ENCODE measurements at places on chromosomes 6 and 20. TPM values are rescaled to one million over a fixed set of nuclear protein-coding genes. Genes with fewer than 3 reads are reported as not detected.

GRCh38 chr6:10272591-10272990 lies 142.3 kb downstream of the TFAP2A start:
- DNase-seq, result no peak

GRCh38 chr6:144248476-144249301 lies 36.4 kb upstream of the UTRN start:
- no peak for DNase-seq

DNA sequence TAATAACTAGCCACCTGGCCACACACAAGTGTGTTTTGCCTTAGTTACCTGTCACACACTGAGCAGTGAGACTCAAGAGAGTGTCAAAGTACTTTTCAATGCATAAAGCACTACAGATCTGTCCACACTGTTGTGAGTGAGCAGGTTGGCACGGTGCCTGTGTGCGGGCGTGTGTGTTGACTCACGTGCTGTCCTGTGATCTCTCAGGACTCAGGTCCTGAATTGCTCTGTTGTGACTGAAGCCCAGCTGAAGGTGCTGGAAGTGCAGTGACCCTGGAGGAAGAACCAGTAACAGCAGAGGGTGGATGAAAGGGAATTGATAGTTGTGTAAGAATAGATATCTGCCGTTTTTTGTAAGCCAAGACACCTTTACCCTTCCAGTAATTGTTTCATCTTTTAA lies 18.3 kb downstream of the SLC16A10 start:
- peak; percentile 85 for DNase-seq

DNA sequence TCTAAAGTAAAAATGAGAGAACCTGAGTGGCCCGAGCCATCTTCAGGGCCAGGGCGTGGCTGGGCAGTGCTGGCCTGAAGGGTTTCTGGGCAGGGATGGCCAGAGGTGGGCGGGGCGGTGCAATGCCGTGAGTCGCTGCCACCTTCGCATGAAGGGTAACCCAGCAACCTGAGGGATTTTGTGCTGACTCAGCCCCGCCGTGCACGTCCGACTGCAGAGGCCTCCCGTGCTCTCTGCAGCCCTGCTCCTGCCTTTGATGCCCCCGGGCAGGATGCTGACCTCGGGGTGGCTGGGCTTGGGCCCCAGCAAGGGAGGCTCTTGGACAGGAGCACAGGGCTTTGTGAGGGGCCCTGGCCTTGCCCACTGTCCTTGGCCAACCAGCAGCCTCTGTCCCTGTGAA lies 81.7 kb upstream of the GATA5 start:
- DNase-seq, result peak; percentile 34

- no peak for DNase-seq
Observed at GRCh38 chr6:6629402-6629801, 40.9 kb downstream of the LY86 start.

The EIF6 gene
- total RNA-seq, result 35.6 TPM

GRCh38 chr6:39880594-39880993 lies 53.7 kb downstream of the MOCS1 start:
- no peak for DNase-seq

The HNF4A gene
- 28.5 TPM for total RNA-seq

The PRSS35 gene
- not detected for total RNA-seq

The TSHZ2 gene
- 9.6 TPM for total RNA-seq

The CTAGE9 gene
- total RNA-seq, result not detected

- DNase-seq, result no peak
Observed at GRCh38 chr20:51236421-51236820, 213.5 kb upstream of the KCNG1 start.

- peak; percentile 56 for DNase-seq
Observed at GRCh38 chr6:148440877-148441453, 98.3 kb downstream of the SASH1 start.

DNA sequence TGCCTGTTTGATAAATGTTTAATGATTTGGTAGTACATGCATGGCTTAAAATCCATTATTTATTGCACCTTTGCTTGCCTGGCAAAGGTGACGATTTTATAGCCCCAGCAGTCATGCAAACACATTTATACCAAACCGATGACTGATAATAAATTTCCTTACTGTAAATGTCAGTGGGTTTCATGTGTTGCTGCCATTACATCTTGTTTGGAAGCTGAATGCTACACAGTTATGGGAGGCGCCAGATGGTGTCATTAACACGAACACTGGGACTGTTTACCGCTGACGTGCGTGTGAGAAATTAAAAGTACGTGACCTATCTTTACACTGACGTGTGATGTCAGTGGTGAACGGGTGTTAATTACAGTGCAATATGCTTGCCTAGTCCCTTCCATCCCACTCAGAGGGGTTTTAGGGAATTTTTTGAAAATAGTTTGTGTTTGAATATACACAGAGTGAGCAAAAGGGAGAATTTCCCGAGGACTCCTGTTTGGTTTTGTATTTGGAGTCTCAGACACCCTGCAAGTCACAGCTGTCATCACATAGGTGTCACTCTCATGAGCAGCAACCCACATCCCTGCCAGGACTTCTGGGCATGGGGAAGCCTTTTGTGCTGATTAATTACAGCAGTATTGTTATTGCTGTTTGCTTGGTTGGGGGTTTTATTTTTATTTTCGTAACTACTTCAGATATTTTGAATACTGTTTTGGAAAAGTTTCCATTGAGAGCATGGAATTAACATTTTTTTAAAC lies 151.8 kb upstream of the INSM1 start:
- DNase-seq, result peak; percentile 20

The NR2E1 gene
- not detected for total RNA-seq

DNA sequence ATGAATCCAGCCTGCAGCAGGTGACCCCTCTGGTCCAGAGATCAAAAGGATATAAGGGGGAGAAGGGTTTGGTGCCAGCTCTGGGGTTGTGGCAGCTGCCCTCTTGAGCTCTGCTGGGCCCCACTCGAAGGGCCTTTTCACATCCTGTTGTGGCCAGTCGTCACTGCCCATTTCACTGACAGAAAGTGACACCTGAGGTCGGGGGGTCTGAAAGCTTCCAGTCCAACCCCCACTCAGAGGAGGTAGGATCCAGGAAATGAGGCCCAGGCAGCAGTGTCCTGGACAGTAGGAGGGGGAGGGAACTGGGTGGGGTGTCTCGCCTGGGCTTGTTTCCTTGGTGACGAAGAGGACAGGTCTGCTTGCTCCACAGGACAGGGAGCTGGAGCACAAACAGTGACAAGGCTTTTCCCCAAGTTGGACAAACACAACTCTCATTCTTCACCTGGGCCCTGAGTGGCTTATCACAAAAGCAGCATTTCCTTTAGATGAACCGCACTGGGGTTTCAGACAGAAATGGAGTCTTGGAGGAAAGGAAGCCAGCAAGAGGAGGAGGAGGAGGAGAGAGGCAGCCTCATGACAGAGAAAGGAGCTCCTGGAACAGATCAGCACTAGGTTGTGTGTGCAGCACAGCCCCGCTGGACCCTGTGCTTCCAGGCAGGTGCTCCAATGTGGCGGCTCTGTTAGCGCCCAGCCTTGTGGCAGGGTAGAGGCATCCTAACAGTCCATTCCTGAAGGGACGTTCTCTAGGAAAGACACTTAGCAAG lies 11.0 kb downstream of the FRS3 start:
- no peak for DNase-seq

GRCh38 chr6:86595641-86596040 lies 341.7 kb upstream of the HTR1E start:
- no peak for DNase-seq

GRCh38 chr6:76682842-76683241 lies 610.4 kb upstream of the IMPG1 start:
- no peak for DNase-seq

DNA sequence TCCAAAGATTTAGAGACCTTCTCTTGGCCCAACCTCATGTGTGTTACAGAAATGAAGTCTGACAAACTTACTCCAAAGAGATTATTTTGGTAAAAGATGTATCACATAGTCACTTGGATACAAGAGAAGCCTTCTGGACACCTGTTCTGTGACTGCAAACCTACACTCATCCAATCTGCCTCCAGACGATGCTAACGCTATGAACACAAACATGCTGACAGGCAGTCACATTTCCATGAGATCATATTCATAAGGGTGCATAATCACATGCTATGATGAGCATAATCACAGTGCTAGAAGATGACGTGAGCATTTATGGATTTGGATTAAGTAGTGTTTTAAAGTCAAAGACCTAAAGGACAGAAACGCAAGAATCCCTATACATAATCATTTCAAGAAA lies 340.2 kb downstream of the HACE1 start:
- no peak for DNase-seq

DNA sequence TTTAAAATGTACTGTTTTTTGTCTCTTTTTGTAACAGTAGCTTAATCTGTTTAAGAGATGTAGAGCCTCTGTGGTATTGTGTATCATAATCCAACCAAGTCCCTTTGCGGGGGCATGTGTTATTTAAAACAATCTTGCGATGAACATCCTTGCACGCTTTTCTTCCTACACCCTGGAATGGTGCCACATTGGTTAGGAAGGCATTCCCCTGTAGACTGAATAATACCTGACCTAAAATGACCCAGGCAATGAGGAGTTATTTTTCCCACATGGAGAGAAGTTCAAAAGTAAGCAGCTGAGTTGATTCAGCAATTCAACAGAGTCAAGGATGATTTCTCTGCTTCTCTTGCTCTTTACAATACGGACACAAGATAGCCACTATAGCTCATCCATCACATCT lies 142.0 kb upstream of the PMEPA1 start:
- DNase-seq, result no peak

DNA sequence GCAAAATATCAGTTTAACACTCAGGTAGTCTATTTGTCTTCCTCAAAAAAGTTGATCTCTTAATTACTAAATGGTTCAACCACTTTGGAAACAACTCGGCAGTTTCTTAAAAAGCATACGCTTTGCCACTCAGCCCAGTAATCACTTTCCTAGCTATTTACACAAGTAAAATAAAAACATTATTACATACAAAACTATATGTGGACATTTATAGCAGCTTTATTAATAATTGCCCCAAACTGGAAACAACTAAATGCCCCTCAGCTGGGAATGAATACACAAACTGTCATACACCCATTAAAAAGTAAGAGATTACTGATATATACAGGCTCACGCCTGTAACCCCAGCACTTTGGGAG lies 7.4 kb downstream of the EEF1A1 start:
- no peak for DNase-seq

The DNMT3B gene
- total RNA-seq, result 6.5 TPM

The TREM2 gene
- total RNA-seq, result 3.6 TPM

GRCh38 chr20:38883081-38883980 lies 42.9 kb upstream of the FAM83D start:
- DNase-seq, result peak; percentile 23

GRCh38 chr20:54063992-54064676 lies 6.3 kb downstream of the BCAS1 start:
- no peak for DNase-seq

- DNase-seq, result no peak
Observed at GRCh38 chr6:41462033-41462432, 84.1 kb upstream of the FOXP4 start.

DNA sequence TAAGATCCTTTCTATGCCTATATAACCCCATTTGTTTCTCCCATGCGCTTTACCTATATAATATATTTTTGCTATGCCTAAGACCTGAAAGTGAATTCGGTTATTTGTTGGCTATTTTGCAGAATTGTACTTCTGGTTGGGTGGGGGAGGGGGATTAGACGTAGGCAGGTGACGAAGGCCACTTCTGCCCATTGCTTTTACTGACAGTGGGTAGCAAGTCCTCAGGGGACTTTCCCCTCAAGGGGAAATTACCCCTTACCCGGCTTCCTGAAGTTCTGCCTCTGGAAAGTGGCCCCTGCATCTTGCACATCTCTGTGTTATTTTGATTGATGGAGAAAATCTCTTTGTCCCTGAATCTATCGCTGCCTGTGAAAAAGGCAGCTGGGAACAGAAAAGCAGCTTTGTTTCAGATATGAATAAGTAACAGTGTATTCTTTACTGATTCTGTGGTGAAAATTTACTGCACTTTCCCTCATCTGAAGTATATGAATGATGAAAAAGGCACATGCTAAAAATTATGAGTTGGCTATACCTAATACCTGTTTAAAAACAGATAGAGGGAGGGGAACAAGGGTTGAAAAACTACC lies 133.9 kb downstream of the UTRN start:
- DNase-seq, result no peak

- DNase-seq, result no peak
Observed at GRCh38 chr6:166411721-166412151, 29.0 kb upstream of the MPC1 start.

DNA sequence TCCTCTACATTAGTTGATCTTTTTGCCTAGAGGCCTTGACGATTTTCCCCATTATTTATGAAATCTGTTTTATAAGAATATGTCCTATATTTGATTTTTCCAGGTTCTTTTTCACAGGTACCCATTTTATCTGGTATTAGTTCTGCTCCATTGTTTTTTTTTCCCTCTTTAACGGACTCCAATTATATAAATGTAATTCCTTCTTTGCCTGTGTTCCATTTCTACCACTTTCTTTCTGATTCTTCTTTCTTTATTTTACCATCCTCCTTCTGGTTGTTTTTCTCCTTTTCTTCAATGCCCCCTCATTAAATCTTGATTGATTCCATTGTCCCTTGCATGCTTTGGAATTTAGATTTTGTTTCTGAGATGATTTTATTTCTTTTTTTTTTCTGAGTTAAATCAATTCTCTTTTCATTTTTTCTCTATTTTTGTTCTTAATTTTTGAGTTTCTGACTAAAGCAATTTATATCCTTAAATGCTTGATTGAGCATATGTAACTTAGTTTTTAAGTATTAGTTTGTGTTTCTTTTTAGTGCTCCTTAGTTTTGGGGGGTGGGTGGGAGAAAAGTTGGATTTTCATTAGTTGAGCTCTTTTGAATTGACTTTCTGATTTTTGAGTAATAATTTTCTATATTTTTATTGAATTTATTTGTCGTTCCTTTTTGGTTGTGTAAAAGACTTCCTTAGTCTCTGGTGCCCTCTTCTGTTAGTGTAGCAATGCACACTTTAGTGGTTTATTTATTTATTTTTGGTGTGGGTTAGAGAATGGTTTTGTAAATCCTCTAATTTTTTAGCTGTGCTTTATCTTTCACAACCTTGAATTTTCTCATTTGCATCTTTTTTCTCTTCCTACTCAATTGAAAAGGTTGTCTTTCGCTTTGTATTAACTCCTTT lies 140.8 kb downstream of the FARS2 start:
- DNase-seq, result no peak

DNA sequence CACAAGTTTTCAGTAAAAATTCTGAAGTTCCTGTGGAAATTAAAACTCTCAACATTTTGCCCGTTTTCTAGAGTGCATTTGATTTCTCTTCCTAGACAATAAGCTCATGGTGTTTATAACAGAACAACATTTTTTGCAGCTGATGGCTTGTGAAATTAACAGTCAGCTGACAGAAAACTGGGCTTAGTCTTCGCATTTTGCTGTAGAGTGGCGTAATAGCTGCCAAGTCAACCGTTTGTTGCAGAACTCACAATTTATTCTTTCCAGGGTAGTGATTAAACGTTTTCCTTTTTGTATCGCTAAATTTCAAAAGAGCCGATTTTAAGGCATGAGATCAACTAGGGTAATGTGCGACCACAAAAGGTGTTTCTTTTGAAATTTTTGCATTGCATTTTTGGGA lies 1.4 kb downstream of the SPO11 start:
- DNase-seq, result no peak

GRCh38 chr6:159713984-159714383 lies 13.3 kb upstream of the WTAP start:
- DNase-seq, result no peak

DNA sequence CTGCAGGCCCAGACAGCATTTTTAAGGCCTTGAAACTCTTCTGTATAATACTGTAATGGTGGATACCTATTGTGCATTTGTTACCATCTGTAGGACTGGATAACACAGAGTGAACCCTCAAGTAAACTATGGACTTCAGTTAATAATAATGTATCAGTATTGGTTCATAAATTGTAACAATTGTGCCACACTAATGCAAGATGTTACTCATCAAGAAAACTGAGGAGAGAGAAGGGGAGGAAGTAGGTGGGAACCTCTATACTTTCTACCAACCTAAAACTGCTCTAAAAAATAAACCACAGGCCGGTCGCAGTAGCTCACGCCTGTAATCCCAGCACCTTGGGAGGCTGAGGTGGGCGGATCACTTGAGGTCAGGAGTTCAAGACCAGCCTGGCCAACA lies 10.8 kb downstream of the MAPK13 start:
- no peak for DNase-seq

Data from body of pancreas (tissue), 4 donors.